ENCODE measurements at places on chromosomes 16 and 17.

GRCh38 chr16:22683730-22684573 is 130.0 kb upstream of the HS3ST2 start:
- no peak for DNase-seq

- DNase-seq, result no peak
Observed at GRCh38 chr17:46818316-46818928, at the start of gene WNT3. Gene WNT3, minus strand, starts transcription at chr17:46818692. Its CDS starts 95 bp downstream, at chr17:46818597.

- DNase-seq, result no peak
Observed at GRCh38 chr17:17493249-17493985, 2.8 kb downstream of the RASD1 start.

- no peak for DNase-seq
Observed at GRCh38 chr17:36493956-36494355, 7.5 kb downstream of the ZNHIT3 start.

DNA sequence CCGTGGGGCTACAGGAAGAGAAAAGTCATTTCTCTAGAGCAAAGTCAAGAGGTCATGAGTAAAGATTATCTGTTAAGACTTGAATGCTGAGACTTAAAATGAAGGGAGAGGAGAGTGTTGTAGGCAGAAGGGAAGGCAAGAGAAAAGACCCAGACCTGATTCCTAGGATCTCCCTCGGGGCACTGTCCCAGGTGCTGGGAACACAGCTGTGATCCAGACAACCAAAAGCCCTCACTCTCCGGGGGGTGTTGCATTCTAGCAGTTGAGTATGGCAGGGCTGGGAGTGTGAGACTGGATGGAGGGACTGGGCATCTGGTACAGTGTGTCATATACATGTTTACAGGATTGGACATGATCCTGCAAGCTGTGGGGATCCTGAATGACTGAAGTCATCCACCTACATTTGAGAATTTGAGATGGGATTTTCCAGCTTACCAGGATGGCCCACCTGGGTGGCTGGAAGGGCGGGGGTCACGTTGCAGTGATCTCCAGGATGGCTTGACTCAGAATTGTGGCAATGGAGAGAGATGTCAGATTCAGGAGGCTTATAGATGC is 29.1 kb downstream of the ARSG start:
- no peak for DNase-seq

- no peak for DNase-seq
Observed at GRCh38 chr17:49832840-49833599, 14.8 kb downstream of the TAC4 start.

- no peak for DNase-seq
Observed at GRCh38 chr17:18377437-18378204, at the start of gene EVPLL. Gene EVPLL, plus strand, starts transcription at chr17:18377778. Its CDS starts 3,160 bp downstream, at chr17:18380938.

- no peak for DNase-seq
Observed at GRCh38 chr17:51585514-51586104, 325.3 kb downstream of the UTP18 start.

- DNase-seq, result no peak
Observed at GRCh38 chr16:49688036-49688697, 167.7 kb downstream of the ZNF423 start.

- no peak for DNase-seq
Observed at GRCh38 chr16:8663192-8664089, 11.0 kb upstream of the ABAT start.

- no peak for DNase-seq
Observed at GRCh38 chr17:58279736-58280479, 827 bp downstream of the MPO start.

DNA sequence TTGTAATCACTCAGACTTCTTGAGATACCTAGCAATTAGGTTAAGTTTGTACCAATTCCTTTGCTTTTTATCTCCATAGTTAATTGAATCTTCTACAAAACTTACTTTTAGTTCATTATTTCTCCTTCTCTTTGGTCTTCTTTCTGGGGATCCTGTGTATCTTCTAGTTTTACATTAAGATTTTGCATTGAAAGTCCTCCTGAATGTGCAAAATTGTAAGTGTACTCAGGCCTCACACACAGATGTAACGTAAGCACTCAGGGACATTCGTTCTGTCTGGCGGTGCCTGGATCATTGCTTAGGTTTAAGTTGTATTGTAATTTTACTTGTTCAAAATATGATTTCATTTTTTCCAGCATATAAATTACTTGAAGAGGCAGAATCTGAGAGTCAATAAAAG is 222.6 kb upstream of the CPHXL start:
- DNase-seq, result no peak
